ENCODE measurements at places on chromosomes 16 and 17. TPM values are rescaled to one million over a fixed set of nuclear protein-coding genes. Genes with fewer than 3 reads are reported as not detected.

PPP1R1B gene
- total RNA-seq: 0.26 TPM

KRTAP1-5 gene
- not detected for total RNA-seq

RND2 gene
- total RNA-seq: 0.99 TPM

IRX3 gene
- total RNA-seq: 0.33 TPM

Measured in fibroblast of lung (primary cell).